ENCODE measurements at places on chromosomes 12 and 14. TPM values are rescaled to one million over a fixed set of nuclear protein-coding genes. Genes with fewer than 3 reads are reported as not detected.

PROX2 gene
- not detected for total RNA-seq

CMTM5 gene
- total RNA-seq: not detected

IFNG-AS1 gene
- total RNA-seq: not detected

PARPBP gene
- total RNA-seq: 0.90 TPM

CELA1 gene
- not detected for total RNA-seq
